ENCODE measurements at places on chromosomes 3 and 15.
A peak's percentile ranks its signal among the peaks of the same experiment; 100 is the strongest.

DNA sequence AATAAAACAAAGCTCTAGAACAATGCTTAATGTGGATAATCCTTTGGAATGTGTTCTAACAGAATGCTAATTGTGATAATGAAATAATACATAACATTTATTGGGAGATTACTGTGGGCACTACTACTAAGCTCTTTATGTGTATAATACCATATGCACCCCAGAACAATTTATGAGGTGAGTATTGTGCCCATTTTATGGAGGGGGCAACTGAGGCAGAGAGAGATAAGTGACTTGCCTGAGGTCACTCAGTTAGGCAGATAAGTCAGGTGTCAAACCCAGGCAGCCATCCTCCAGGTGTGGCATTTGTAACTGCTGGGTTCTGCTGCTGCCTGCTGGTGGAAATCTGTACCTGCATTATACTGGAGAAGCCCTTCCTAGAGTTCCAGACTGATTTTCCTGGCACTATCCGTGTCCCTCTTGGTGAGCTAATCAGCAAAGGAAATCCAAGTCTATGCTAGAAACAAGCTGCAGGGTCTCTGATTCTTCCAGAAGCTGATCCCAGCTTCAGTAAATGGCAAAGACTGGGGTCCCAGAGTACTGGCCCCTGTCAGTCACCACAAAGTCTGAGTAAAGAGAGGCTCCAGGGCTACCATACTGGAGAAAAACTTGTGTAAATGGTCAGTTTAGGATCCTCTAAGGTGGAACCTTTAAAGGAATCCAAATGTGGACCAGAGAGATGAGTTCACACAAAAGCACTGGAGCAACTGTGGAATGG, 22.6 kb upstream of the RBP1 start:
- DNase-seq: peak; percentile 19

GRCh38 chr15:77581896-77582569, 50.7 kb downstream of the LINGO1 start:
- DNase-seq: no peak

DNA sequence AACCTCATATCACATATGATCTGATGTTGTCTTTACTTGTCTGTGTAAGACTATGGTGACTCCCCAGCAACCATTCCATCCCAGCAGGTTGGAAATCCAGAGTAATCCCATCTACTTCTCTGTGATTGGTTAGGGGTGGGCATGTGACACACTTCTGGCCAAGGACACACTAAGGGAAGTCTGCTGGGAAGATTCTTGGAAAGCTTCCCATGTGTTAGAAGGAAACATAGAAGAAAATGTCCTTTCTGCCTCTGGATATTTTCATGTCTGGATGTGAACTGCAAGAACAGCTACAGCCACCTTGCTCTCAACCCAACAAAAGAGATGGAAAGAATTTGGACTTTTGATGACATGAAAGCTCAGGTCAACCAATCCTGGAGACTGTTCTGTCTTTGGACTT, 2.6 kb upstream of the UBE2Q2 start:
- peak; percentile 75 for DNase-seq

GRCh38 chr3:28053759-28054158, 187.7 kb upstream of the CMC1 start:
- peak; percentile 90 for DNase-seq

DNA sequence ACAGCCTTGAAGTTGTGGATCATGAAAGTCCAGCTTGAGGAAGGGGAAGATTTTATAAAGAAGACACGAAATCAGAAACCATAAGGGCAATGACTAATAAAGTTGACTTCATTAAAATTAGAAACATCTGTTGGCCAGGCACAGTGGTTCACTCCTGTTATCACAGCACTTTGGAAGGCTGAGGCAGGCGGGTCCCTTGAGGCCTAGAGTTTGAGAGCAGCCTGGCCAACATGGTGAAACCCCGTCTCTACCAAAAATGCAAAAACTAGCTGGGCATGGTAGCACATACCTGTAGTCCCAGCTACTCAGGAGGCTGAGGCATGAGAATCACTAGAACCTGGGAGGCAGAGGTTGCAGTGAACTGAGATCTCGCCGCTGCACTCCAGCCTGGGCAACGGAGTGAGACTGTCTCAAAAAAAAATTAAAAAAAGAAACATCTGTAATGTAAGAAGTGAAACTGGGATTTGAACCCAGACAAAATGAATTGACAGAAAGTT, 7.9 kb upstream of the UBXN7 start:
- peak; percentile 88 for DNase-seq

DNA sequence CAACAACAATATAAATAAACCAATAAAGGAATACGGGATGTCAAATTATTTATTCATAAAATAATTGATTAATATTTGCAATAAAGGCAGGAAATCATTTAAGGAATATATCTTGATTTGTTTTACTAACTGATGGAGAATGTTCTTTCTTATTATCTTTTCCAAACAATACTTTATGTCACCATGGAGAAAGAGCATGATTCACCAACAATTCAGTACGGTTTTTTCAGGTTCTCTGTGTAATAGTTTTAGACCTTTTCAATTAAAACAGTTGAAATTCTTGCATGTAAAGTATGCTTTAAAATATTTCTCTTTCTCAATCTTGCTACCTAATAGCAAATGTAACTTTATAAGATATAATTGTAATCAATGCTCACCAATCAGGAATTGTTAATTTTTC, 41.7 kb upstream of the MBNL1 start:
- no peak for DNase-seq

DNA sequence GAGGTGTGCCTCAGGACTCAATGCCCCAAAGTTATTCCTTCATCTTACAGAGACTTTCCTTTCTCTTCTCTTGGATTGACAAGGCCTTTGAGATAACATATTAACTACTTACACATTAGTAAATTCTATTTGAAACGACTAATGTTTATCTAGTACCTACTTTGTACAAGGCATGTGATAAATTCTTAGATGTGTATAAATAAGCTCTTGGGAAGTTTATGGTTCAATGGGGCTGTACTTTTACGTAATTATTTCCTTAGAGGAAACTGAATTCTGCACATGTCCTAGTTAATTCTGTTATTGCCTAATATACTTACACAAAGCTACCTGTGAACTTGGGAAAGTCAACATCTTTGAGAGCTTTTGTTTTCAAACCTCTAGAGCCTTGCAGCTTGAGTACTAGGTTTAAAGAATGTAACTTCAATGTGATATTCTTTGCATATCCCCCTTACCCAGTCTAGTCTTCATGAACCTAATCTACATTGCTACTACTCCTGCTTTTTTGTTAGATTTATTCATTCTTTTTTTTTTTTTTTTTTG, 58.5 kb upstream of the RAP2B start:
- DNase-seq: no peak

GRCh38 chr3:152620395-152620794, 214.5 kb upstream of the P2RY1 start:
- no peak for DNase-seq

- no peak for DNase-seq
These were observed 14.0 kb downstream of the FBXL22 start for GRCh38 chr15:63611177-63611576.

DNA sequence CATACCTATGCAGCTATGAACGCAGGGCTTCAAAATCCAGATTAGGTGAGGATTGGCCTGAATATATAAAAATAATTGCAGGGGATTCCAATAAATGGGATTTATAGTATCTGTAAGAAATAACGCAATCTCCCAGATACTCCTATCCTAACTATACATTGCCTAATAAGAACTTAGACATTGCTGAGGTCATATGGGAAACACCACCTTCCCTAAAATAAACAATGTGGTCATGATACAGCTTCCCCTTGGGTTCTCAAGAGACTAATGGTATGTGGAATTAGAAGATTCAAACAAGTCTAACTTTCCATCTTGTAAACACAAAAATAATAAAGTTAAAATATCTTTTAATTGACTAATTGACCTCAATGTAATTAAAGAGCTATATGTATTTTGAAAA, 28.2 kb downstream of the UBE3A start:
- DNase-seq: peak; percentile 26

- peak; percentile 14 for DNase-seq
These were observed 843 bp downstream of the CHRNA5 start for GRCh38 chr15:78565951-78566774.

- peak; percentile 74 for DNase-seq
These were observed 8.7 kb upstream of the ZNF774 start for GRCh38 chr15:90343302-90343790.

DNA sequence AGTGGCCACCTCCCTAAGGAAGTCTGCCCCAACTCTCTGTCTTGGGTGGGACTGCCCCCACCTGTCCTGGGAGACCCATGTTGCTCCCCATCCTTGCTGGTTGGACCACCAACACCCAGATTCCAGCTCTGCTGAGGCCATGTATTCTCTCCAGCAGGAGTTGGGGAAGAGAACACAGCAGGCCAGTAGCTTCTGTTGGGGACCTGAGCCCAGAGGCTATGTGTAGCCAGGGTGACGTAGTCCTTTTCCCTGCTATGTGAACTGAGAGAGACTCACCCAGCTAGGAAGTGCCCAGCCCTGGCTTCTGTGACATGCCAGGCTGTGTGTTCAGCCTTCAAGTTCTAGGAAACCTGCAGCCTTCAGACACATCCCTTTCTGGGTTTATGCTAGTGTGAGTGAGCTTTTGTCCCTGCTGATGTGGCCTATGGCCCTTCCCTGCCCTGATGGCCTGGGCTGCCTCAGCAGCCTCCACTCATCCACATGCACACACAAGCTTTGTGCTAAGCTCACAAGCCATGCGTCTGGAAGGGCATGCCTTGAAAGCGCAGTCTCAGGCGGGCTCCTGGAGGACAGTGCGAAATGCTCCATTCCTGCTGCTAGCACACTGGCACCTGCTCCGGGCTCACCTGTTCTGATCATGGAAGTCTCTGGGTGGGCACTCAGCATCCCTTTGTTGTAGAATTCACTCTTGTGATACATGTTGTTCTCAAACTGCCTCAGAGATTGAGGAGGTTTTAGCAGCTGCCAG, 42.6 kb downstream of the KY start:
- DNase-seq: no peak

DNA sequence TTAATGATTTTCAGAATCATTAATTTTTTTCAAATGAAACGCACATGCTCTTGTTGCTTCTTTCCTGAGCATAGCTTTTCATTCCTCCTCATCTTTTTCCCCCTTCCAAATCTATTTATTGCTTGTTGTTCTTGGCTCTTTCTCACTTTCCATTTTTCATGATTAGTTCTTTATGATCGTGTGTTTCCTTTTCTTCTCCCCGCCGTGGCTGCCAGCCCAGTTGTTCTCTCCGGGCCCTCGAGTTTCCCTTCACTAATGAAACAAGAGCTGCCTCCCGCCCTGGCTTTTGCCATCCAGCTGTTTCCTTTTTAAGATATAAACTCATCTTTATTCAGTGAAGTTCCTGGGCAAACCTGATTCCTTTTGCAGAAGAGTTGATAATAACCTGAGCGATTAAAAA, 170.2 kb upstream of the NR2F2 start:
- DNase-seq: peak; percentile 33

- no peak for DNase-seq
These were observed 40.6 kb downstream of the CHDH start for GRCh38 chr3:53805463-53806159.

GRCh38 chr3:129553719-129554118, 10.7 kb downstream of the H1-8 start:
- no peak for DNase-seq

- no peak for DNase-seq
These were observed 125.2 kb upstream of the PROK2 start for GRCh38 chr3:71910108-71910507.

DNA sequence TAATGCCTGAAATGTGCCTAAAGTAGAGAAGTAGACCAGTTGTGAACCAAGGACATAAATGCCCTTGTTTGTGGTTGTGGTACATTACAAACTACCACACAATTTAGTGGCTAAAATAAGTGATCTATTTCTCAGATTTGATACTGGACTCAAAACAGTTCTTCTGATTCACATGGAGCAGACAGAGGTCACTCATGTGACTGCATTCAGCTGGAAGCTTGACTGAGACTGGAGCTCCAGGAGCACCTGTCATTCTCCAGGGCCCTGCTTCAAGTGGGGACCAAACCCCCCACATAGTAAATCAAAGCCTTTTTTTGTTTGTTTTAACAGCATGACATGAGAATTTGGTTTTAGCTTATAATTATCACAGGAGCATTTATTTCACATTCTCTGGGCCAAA, 301.2 kb downstream of the OXSM start:
- DNase-seq: no peak

DNA sequence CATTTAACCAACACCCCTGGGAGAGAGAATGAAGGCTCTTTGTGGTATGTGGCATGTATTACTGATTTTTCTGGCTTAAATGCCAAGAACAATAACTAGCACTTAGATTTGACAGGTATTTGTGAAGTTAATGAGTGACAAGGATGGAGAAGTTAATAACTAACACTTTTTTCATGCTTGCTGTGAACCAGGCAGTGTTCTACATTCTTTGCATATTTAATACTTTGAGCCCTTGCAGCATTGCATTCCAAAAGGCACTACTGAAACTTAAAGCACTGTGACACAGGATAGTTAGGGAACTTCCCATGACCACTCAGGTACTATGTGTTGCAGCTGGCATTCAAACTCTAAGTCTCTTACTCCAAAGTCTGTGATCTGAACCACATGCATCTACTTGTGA, 650.6 kb downstream of the ZPLD1 start:
- DNase-seq: peak; percentile 1

DNA sequence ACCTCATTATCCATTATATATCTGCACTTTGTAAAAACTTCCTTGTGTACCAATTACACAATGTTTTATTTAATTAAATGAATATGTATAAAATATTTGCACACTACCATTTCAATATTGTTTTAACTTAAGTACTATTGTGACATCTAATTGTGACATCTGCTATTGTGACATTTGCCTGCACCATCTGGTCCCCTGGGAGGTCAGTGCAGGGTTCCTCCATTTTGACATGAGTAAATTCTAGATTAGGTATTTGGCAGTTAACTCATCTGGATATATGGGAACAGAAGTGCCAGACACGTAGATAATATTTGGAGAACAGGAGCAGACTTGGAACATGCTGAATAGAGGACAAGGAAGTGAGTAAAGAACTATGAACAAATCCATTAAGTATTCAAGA, 332.1 kb downstream of the VGLL3 start:
- no peak for DNase-seq

- no peak for DNase-seq
These were observed 386.3 kb upstream of the TMCO5A start for GRCh38 chr15:37548116-37548515.

DNA sequence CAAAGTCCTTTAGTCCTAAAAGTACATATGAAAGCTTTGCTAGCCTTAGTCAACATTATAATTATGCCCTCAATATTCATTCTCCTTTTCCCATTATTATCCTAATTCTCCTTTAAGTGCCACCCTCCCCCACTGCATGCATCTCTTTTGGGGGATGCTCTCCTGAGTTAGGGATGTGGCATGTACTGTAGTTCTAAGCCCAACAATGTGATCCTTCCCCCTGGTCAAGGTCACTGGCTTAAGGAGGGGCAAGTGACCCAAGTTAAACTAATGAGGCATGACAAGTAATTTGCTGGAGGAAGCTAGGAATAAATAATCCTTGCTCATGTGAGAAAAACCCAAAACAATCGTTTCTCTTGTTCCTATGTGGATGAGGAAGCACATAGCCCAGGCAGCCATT, 343.9 kb upstream of the SUCLG2 start:
- DNase-seq: no peak

Data from fibroblast of skin of right biceps (primary cell).